Cortex of kidney (tissue), 1 donor: ENCODE measurements at places on chromosomes 12 and 14.

DNA sequence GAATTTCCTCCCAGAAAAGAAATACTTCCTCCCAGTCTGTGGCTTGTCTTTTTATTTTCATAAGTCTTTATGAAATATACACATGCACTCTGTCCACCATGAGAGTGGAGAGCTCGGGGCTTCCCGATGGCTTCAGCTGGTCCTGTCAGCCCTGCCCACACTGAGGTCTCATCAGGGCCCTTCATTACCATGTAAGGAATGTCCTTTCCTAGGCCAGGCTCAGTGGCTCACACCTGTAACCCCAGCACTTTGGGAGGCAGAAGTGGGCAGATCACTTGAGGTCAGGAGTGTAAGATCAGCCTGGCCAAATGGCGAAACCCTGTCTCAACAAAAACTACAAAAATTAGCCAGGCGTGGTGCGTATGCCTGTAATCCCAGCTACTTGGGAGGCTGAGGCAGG, 77.0 kb downstream of the CPSF2 start:
- no peak for DNase-seq

DNA sequence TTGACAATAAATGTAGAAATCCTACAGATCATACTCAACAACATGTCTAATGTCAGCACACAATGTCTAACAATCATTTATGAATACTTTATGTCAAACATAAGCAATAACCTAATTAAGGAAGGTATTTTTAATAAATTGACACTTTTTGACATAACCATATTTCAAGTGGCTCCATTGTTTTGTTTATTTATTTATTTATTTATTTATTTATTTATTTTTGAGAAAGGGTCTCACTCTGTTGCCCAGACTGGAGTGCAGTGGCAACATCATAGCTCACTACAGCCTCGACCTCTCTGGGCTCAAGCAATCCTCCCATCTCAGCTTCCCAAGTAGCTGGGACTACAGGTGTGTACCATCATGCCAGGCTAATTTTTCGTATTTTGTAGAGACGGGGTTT, 267.6 kb upstream of the BTG1 start:
- DNase-seq: no peak

DNA sequence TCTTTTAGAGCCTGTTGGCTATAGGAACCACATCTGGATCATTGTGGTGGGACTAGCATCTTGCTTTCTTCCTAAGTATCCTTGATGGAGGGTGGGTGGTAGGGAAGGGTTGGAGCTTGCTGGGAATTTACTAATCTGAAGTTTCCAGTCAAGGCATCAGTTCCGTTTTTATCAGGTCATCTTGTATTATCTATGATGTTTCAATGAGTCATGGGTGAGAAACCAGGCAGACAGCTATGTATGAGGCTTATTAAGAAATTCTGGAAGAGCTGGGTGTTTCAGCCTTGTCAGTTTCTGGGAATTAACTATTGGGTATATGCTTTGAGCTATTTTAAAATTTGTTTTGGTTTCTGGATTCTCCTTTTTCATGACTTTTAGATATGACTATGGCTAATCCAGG, 11.3 kb downstream of the TSFM start:
- no peak for DNase-seq

DNA sequence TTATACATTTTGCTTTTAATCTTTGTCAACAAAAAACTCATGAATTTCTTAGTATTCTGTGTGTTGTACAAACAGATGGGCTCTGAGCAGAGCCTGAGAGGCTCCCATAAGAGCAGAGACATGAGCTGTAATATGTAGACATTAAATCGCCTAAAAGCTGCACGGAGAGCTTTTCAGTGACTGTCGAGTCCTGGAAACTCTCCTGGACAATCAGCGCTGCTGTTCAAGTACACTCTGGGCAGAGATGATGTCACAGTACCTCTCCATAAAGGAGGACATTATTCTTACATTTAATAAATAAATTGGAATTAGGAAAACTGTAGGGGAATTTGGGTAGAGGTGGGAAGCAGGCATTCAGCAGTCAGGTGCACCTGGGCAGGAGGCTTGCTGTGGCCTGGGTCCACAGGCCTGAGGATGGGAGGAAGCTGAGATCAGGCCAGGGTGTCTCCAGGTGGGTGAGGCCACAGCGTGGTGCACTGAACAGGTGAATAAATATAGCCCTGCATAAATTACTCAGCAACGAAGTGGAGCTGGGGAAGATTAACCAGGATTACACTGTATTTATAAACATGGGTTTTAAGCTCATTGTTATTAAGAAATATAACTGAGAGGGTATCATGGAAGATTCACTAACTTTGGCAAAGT, 13.3 kb upstream of the TCL1A start:
- DNase-seq: no peak

GRCh38 chr14:100898935-100899883, 4.3 kb downstream of the RTL1 start:
- no peak for DNase-seq

GRCh38 chr12:7483343-7483742, 20.2 kb downstream of the CD163 start:
- no peak for DNase-seq

DNA sequence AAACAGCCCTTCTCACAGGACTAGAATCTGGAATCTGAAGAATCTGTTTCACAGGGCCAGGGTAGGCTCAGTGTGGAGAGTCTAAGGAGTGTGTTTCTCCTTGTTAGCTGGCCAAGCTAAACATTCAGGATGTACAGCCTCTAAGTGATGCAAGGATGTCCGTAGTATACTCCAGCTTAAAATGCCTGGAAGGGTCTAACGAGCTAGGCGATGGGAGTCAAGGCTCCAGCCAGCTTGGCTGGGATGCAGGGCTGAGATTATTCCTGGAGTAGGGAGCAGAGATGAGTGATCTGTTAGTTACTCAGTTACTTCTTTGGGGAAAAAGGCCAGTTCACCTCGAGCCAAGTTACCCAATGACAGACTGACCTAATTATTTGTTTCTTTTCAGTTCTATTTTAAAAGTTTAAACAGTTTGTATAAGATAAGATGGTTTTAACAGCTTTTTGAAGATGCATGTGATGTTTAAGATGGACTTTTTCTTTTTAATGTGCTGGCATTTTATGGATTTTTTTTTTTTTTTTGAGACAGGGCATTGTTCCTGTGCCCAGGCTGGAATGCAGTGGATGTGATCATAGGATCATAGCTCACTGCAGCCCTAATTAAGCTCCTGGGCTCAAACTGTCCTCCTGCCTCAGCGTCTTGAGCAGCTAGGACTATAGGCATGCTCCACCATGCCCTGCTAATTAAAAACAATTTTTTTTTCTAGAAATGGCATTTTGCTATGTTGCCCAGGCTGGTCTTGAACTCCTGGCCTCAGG, 41.1 kb downstream of the SYNE2 start:
- no peak for DNase-seq

DNA sequence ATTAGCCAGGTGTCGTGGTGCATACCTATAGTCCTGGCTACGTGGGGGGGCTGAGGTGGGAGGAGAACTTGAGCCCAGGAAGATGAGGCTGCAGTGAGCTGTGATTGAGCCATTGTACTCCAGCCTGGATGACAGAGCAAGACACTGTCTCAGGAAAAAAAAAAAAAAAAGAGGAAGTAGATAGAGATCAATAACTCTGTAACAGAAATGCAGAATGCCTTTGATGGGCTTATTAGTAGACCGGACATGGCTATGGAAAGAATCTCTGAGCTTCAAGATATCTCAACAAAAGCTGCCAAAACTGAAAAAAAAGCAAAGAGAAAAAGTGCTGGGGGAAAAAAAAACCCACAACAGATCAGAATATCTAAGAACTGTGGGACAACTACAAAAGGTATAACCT, 37.5 kb downstream of the GPR68 start:
- no peak for DNase-seq

GRCh38 chr14:96961895-96962294, 164.7 kb downstream of the VRK1 start:
- no peak for DNase-seq

DNA sequence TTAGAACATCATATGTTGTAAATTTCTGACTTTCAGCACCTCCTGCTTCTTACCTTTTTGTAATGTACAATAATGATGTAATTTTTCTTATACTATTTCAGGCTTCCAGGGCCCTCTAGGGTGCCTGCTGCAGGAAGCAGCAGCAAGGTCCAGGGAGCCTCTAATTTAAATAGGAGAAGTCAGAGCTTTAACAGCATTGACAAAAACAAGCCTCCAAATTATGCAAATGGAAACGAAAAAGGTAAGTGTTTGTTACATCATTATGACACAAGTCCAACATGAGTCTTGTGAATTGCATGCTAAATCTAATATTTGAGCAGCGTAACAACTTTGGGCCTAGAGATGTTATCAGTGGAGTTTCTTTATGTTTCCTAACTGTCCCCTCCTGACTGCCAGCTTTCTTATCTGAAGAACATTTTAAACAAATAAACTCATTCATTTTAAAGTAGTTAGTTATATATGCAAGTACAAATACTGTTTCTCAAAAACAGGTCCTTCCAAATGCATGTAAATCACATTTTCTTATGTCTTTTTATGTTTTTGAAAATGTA, 167.6 kb downstream of the NAV3 start:
- no peak for DNase-seq

DNA sequence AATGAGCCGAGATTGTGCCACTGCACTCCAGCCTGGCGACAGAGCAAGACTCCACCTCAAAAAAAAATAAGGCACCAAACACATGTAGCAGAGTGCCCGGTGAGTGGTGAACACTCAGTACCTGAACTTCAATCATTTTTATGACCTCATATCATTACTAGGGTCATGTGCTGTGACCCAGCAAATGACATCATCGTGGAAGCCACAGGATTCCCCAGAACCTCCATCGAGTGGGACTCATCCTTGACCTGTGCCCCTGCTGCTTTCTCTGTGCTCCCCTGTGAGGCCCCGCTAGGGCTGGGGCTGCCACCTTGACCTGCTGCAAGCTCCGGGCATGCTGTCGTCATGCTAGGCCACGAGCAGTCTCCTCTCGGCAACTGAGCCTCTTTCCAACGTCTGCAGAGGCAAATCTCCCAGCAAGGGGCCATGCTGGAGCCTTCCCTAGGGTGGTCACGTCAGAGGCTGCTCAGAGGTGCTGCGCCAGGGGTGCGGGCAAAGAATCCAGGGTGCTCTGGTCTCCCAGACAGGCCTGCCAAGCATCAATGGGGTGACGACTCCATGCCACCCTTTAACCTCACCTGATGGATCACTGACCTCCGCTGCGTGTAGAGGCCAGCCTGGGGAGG, 18.5 kb downstream of the GLTP start:
- DNase-seq: no peak

DNA sequence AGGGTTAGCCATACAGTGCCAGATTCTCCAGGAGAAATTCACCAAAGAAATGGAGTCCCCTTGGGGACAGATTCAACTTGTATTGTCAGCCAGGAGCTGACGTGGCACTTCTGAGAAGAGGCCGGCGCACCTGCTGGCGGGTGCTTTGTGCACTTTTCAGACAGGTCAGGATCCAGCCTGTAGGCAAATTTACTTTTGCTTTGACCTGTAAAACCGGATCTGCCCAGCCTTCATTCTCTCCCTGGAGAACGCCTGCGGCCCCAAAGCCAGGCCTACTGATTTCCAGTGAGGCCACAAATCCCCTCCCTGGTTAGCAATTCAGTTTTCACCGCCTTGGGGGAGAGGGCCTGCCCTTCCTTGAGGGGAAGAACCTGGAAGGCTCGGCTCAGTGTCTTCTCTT, 17.4 kb downstream of the P2RX4 start:
- no peak for DNase-seq

GRCh38 chr12:132638541-132639408, 20.2 kb downstream of the P2RX2 start:
- no peak for DNase-seq

GRCh38 chr12:22250762-22251161, 83.7 kb downstream of the ST8SIA1 start:
- DNase-seq: no peak
